ENCODE measurements at places on chromosomes 12 and 14.

- no peak for DNase-seq
These were observed 381.2 kb downstream of the BCL11B start for GRCh38 chr14:98890556-98891340.

GRCh38 chr12:88172844-88173407 is 30.8 kb downstream of the TMTC3 start:
- peak; percentile 24 for DNase-seq

GRCh38 chr14:71408362-71409030 is 501.2 kb downstream of the PCNX1 start:
- DNase-seq: no peak

DNA sequence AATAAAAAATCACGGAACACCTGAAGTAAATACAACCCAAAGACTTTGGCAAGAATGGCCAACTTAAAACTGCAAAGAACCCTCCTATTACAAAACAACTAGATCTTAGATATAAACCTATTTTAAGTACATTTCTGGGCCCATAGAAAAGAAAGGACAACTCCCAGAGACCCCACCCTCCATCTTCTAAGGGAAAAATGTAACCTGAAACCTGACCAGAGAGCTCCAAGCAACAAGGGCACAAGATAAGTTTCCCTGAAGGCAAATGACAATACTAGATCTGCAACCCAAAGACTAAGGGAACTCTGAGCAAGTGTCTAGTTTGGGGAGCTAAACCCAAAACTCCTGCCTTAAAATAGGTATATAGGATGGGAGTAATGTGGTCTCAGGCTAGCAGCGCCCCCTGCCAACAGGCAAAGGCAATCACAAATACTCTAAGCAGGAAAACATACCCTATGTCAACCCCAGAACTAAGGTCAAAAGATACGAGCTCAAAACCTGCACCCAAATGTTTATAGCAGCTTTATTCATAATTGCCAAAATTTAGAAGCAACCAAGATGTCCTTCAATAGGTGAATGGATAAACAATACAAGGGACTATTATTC is 218.9 kb downstream of the ITPR2 start:
- DNase-seq: peak; percentile 39

GRCh38 chr12:92063641-92064040 is 82.0 kb downstream of the BTG1 start:
- DNase-seq: no peak

- DNase-seq: no peak
These were observed 21.2 kb downstream of the PEX5 start for GRCh38 chr12:7210642-7211151.

All from fibroblast of upper back skin (primary cell).